Smooth muscle cell of trachea (primary cell): ENCODE measurements at places on chromosomes 13 and 19. TPM values are rescaled to one million over a fixed set of nuclear protein-coding genes. Genes with fewer than 3 reads are reported as not detected.

The SPTBN4 gene
- total RNA-seq = 12.9 and 18.4 TPM in 2 replicates

The GPR4 gene
- total RNA-seq = 0.17 and 0.73 TPM in 2 replicates

The ACP4 gene
- not detected in 2 replicates for total RNA-seq

The MCF2L gene
- 0.15 and 0.33 TPM in 2 replicates for total RNA-seq

The EPN1 gene
- total RNA-seq = 83.7 and 153 TPM in 2 replicates

The EDNRB gene
- 48.1 and 48.5 TPM in 2 replicates for total RNA-seq

The EFNA2 gene
- total RNA-seq = not detected in 2 replicates

The PRR19 gene
- total RNA-seq = 0.15 and 1.5 TPM in 2 replicates

The SPACA4 gene
- not detected in 2 replicates for total RNA-seq

The GAS6 gene
- 90.5 and 151 TPM in 2 replicates for total RNA-seq

The ATP1A3 gene
- total RNA-seq = under 0.01 and 0.15 TPM in 2 replicates

The KLHL26 gene
- 8.3 and 16.7 TPM in 2 replicates for total RNA-seq

The OVOL3 gene
- not detected in 2 replicates for total RNA-seq

The C19orf67 gene
- total RNA-seq = 0.17 TPM in 1 of 2 replicates, not detected in the other

The CNMD gene
- not detected in 2 replicates for total RNA-seq

The ASPDH gene
- not detected in 2 replicates for total RNA-seq

The ZSCAN22 gene
- 3.2 and 3.3 TPM in 2 replicates for total RNA-seq

The PRTN3 gene
- total RNA-seq = not detected in 2 replicates

The LHB gene
- total RNA-seq = not detected in 2 replicates

The NDUFS7 gene
- total RNA-seq = 63.7 and 92.6 TPM in 2 replicates

The DAND5 gene
- 0.29 TPM in 1 of 2 replicates, not detected in the other for total RNA-seq

The RASL11A gene
- total RNA-seq = 55.6 and 58.8 TPM in 2 replicates

The ZNF579 gene
- total RNA-seq = 5.2 and 9.3 TPM in 2 replicates

The NXNL1 gene
- total RNA-seq = not detected in 2 replicates

The CEACAM3 gene
- total RNA-seq = not detected in 2 replicates

The ICAM1 gene
- 1.7 and 15.9 TPM in 2 replicates for total RNA-seq

The SHANK1 gene
- 7.3 and 8.6 TPM in 2 replicates for total RNA-seq

The CERS4 gene
- 1.0 and 16.7 TPM in 2 replicates for total RNA-seq

The LGALS14 gene
- not detected in 2 replicates for total RNA-seq

The ANKLE1 gene
- 0.17 and 0.44 TPM in 2 replicates for total RNA-seq

The PDE4A gene
- total RNA-seq = 6.3 and 8.7 TPM in 2 replicates

The ZNF43 gene
- 3.8 and 8.6 TPM in 2 replicates for total RNA-seq

The LRRC63 gene
- total RNA-seq = 0.17 and 0.29 TPM in 2 replicates

The CYP4F8 gene
- not detected in 2 replicates for total RNA-seq

The ICAM3 gene
- total RNA-seq = 5.1 and 7.0 TPM in 2 replicates

The GJA3 gene
- 5.1 and 16.7 TPM in 2 replicates for total RNA-seq

The CACNA1A gene
- total RNA-seq = 16.3 and 29.6 TPM in 2 replicates

The ADGRE3 gene
- total RNA-seq = not detected in 2 replicates

The FGF22 gene
- 0.15 TPM in 1 of 2 replicates, not detected in the other for total RNA-seq

The KLK12 gene
- total RNA-seq = not detected in 2 replicates

The ZNF536 gene
- total RNA-seq = 0.29 and 0.99 TPM in 2 replicates

The ZNF470 gene
- 6.4 and 6.9 TPM in 2 replicates for total RNA-seq

The IFNL1 gene
- total RNA-seq = not detected in 2 replicates

The SULT2A1 gene
- total RNA-seq = not detected in 2 replicates

The B9D2 gene
- total RNA-seq = 2.8 and 4.2 TPM in 2 replicates

The ODAD3 gene
- 0.66 TPM in 1 of 2 replicates, not detected in the other for total RNA-seq

The DOCK6 gene
- total RNA-seq = 11.5 and 19.4 TPM in 2 replicates

The S1PR5 gene
- total RNA-seq = 0.15 and 0.17 TPM in 2 replicates

The ZNF90 gene
- total RNA-seq = 1.3 and 3.5 TPM in 2 replicates

The MICU2 gene
- 62.9 and 66.3 TPM in 2 replicates for total RNA-seq

The PNMA8A gene
- total RNA-seq = 2.5 and 17.3 TPM in 2 replicates
